ENCODE measurements at places on chromosomes 12 and 14.

- DNase-seq = no peak
Measured at GRCh38 chr12:122265886-122266229, 436 bp downstream of the VPS33A start.

GRCh38 chr14:51080645-51081044, 14.3 kb downstream of the TRIM9 start:
- DNase-seq = no peak

DNA sequence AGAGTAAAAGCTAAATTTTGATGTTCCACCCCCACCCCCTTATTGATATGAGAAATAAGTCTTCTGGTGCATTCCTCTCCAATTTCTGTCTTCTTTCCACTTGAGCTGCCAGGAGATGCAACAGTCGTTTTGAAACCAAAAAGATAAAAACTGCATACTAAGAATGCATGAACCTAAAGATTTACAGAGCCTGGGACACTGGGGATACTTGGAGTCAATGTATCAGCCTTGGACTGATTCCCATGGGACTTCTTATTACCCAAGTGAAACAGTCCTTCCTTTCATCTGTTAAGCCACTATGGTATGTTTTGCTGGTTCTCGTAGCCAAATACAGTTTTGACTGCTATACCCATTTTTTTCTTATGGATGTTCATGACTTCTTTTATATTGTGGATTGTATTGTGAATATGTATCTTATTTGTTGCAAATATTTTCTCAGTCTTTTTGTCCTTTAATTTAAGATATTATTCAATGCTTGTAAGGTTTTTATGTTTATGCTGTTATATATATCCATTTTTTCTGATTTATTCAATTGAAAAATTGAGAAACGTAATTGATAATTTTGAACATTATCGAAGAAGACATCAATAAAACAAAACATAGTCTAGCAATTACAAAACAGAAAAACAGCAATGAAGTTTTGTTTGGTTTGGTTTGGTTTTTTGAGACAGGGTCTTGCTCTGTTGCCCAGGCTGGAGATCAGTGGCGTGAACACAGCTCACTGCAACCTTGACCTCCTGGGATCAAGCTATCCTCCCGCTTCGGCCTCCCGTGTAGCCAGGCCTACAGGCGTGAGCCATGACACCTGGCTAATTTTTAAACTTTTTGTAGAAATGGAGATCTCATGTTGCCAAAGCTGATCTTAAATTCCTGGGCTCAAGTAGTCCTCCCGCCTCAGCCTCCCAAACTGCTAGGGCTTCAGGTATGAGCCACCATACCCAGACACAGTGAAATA, 85.4 kb upstream of the ETV6 start:
- DNase-seq = no peak

DNA sequence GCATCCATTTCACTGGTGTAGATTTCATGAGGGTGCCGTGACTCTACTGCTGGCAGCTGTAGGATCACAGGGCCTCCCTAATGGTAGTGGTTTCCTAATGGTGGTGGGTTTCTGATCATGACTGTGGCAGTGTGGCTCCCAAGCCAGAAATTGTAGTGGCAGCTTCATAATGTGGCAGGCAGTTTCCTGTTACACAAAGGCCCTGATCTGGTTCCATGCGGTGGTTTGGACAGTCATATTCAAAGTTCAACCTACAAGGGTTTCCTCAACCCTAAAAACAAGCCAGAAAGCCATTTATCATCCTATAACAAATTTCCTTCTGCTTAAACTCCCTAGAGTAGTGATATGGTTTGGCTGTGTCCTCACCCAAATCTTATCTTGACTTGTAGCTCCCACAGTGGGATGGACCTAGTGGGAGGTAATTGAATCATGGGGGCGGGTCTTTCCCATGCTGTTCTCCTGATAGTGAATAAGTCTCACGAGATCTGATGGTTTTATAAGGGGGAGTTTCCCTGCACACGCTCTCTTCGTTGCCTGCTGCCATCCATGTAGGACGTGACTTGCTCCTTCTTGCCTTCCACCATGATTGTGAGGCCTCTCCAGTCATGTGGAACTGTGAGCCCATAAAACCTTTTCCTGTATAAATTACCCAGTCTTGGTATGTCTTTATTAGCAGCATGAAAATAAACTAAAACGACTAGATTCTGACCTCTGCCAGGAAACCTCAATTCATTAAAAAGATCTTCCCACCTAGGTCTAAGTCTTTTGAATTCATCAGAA, 257.1 kb downstream of the EFCAB11 start:
- DNase-seq = no peak

- DNase-seq = no peak
Measured at GRCh38 chr12:33296529-33296928, 143.1 kb downstream of the SYT10 start.

DNA sequence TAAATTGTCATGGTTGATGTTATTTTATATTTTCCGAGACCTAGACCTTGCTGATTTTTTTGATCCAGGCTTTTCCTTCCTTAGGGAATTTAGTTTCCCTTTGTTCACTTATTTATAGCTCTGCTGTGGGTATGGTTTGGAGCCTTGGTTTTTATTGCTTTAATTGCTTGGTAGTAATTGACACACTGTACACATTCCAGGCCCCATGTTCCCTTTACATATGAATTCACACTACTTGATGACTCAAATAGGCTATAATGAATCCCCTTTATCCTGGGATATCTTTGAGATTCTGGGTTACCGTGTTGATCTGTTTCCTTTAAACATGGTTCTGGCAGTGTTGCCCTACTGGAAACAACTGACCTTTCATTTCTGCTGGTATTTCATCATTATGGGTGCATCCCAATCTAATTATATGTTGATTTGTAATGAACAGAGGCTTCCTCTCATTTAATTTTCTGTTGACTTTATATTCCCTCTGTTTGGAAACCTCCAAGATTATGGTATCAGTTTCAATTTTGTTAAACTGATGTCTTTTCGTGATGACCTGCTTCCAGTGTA, 424.0 kb downstream of the RAD51B start:
- DNase-seq = no peak

DNA sequence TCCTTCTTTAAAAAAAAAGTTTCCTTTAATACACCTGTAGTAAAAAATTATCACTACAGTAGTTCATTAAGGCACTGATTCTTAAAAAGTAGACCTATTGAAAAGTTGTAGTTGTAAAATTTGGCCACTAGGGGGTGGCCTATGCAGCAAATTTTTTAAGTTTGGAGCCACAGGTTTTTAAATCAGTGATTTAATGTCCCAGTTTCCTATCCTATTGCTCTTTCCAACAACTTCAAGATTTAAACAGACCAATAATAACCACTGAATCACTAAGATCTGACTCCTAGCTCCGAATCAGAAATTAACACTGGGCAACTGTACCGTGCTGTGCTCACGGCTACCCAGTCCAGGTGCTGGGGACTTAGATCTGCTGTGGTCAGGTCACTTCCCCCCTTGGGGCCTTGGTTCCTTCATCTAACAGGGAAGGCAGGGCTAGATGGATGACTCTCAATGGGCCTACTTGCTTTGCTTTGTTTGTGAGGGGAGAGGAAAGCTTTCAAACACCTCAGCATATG, 279.3 kb downstream of the MED13L start:
- DNase-seq = no peak

DNA sequence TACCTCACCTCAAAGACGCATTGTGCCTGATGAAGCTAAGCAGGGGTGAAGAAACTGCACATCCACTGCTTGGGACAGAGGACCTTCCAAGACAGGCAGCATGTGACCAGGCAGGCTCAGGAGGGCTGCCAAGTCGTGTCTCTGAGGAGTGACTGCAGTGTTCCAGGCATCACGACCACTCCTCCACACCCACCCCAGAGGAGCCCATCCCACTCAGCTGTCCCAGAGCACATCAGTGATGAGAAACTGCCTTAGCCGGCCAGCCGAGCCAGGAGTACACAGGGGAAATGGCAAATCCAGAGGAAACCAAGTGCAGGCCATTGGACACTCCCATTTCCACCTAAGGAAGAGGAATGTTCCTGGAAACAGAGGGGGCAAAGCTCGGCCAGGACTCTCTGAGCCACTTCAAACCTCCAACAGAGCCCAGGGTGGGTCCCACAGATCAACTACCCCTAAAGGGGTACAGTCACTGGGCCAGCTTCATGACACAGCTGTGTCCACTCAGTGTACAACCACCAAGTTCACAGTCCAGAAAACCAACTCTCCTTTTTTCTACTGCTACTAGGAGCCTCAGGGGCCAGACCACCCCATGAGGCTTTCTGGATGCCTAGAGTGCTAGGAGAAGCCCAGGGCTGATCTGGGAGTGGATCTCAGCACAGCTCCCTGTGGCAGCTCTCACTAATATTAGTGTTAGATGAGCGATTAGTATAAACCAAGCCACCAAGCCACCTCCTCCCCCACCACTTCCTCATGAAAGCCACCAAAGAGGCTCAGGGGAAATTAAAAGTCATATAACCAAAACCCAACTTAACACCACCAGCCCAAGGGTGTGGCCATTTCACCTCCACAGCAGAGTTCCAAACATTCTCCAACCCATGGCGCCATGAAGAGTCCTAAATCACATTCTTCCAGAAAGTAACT, 15.4 kb downstream of the PXN start:
- no peak for DNase-seq

DNA sequence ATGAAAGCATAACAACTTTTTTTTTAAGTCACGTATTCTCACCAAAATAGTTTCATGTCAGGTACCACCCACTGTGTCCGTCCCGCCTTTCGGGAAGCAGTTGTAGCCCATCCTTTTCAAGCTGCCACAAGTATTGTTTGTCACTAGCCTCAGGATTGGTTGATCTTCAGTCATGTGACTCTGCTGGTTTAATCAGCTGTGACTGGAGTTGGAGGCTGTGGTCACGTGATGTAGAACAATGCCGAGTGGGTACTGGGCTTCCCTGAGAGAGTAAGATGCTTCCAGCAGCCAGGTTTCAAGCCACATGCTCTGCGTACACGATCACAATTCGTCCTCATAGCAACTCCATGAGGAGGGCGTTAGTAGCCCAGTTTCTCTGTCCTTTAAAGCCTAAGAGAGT, 83.0 kb upstream of the WSCD2 start:
- DNase-seq = no peak

DNA sequence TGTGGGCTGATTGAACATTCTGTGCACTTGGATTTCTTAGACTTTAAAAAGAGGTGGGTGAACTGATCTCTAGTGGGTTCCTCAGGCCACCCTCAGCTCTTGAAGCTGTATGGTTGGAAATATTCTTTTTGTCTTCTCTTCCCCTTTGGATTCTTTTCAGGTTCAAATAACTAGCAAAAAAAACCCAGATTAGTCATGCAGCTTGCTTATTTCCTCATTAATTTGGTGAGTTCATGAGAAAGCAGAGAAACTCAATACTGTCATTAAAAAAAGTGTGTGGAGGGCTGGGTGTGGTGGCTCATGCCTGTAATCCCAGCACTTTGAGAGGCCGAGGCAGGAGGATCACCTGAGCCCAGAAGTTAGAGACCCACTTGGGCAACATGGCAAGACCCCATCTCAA, 183.4 kb downstream of the ESR2 start:
- no peak for DNase-seq

DNA sequence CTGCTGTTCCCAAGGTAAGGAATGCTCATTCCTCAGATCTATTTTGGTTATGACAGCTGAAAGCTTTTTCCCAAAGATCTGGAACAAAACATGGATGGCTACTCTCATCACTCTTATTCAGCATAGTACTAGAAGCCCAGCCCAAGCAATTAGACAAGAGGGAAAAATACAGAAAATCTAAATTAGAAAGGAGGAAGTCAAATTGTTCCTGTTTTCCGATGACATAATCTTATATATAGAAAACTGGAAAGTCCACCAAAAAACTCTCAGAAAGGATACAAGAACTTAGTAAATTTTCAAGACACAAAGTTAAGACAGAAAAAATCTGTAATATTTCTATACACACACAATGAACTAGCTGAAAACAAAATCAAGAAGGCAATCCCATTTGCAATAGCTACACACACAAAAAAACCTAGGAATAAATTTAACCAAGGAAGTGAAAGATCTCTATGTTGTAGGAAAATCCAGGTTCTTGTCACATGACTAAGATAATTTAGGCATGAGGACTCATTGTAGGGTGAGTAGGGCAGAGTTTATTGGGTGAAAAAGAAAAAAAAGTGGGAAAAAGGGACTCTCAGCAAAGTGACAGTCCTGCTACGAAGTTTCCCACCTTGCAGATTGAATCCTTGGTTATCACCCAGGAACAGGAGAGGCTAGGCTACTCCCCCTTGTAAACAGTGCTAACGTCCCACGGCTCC, 28.6 kb upstream of the KLRB1 start:
- no peak for DNase-seq

- no peak for DNase-seq
Measured at GRCh38 chr14:90375934-90376333, 20.9 kb upstream of the CALM1 start.

DNA sequence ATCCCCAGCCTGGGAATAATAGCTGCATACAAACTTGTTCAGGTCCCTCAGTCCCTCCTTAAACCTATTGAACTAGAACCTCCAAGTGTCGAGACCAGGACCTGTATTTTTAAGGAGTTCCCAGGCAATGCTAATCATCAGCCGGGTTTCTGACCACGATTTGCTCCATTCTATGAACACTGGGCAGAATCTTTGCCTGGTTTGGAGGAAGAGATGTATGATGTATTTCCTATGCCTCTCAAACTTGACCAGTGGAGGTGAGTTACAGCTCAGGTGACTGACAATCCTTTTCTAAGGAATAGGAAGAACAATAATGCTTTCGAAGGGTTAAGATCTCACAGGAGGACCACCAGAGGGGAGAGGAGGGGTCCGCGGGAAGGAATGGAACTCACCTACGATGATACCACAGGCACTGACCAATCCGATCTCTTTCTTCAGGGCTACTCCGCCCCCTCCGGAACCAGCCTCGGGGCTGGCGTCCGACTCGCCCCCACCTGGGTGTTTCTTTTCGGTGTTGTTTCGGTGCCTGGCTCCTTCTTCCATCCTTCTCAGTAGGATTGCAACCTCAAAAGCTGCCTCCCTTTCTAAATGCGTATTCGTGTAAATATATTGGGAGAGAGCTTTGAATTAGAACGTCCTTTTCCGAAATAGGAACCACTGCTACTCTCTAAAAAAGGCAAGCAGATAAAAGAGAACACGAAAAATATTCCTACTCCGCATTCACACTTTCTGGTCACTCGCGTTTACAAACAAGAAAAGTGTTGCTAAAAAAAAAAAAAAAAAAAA, 895 bp downstream of the SLC7A8 start:
- DNase-seq = peak; percentile 72

DNA sequence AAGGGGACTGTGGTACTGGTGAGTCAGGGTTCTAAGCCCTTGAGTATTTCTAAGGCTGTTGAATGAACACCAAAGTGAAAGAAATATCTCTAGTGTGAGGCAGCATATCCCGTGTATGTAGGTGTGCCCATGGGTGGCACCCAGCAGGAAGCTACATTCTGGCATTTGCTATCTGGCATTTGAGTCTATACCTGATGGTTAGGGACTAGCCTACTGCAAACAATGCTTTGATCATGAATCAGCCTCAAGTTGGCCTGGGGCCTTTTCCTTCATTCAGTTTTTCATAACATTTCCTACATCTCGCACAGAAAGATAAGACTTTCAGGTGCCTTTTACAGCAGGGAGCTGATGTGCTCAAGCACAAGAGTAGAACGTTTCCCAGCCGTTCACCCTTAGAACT, 85.7 kb upstream of the E2F7 start:
- no peak for DNase-seq

DNA sequence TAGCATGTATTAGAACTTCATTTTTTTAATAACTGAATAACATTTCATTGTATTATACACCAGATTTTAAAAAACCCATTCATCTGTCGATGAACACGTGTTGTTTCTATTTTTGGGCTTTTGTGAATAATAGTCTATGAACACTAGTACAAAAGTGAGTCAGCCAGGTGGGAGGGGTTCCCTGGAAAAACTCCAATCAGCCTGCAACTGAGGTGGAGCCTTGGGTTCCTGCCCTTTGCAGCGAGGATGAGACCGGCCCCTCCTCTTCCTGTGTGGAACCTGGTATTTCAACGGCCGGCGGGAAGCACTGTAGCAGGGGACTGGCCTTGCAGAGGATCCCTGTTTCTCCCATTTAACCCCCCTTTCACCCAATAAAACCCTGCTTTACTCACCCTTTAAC, 56.1 kb downstream of the LMNTD1 start:
- no peak for DNase-seq
